ENCODE measurements at places on chromosomes 7 and 10.

GRCh38 chr7:6530626-6531491 lies 20.4 kb downstream of the GRID2IP start:
- no peak for DNase-seq

GRCh38 chr7:72435925-72436480 lies 23.9 kb upstream of the CALN1 start:
- DNase-seq = no peak

DNA sequence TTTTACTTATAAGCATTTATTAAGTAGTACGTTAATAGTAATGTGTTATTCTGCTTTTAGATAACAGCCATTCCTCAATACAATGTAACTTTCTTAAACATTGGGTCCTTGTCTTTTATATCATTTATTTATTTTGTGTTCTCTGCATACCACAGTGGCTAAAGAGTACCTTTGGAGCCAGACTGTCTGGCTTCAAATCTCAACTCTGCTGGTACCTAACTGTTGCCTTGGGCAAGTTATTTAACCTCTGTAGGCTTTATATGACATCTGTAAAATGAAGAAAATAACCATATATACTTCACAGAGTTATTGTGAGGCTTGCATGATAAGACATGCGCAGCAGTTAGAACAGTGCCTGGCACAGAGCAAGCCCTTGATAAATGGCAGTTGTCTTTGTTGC lies 397.6 kb downstream of the MDFIC start:
- DNase-seq = no peak

DNA sequence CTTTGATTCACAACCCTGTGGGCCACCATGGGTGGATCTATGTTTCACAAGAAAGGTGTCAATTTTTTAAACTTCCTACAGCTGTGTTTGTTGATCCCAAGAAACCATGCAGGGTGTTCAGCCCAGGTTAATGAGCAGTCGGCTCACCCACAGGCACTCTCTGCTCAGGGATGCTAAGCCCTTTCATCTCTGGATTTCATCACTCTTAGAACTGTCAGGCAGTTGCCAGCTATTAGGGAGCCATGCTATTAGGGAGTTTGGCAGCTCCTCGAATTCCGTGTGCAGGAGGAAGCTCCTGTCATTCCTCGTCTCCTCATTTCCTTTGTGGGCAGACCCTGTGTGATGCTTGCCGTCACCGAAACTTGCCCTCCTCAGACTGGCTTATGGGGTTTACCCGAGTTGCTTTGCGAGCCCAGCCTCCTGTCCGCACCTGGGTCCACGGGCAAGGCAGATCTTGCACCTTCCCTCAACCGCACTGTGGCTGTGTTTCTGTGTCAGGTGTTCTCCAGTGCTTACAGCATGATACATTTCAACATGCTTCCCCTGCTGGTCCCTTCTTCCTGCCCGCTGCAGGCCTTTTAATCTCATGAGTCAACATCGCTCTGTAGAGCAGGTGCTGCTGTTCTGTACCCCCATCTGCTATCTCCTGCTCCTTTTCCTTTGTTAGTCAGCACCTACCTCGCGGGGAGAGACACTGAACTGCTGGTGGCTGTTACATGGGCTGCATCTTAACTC lies 509.8 kb downstream of the SUGCT start:
- DNase-seq = no peak

DNA sequence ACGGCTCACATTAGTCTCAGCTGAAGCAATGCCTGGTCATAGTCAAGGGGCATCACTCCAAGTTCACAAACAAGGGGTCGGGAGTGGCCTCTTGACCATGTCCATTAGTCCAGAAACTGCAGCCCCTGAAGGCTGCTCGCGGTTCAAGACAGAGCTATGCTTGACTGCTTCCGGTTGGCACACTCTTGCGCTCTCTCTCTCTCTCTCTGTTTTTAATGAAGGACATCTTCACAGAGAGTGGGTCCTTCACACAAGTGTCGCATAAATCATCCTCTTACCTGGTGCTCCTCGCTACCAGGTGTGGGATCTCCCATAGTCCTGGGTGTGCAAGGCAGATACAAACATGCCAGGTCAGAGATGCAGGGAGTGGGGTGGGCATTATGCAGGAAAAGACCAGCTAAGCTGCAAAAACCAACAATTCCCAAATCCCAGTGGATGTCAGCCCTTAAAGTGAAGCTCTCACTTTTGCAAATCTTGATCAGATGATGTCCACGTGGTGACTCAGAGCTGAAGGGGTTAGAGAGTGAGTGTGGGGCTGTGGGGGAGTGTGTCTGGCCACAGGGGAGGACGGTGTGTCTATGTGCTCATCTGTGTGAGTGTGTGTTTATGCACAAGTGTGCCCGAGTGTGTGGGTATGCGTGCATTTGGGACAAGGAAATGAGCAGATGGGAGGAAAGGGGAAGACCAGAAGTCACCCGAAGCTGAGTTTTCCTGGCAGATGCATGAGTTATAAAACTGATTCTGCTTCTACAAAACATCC lies 83.7 kb upstream of the PPP2R2D start:
- no peak for DNase-seq

DNA sequence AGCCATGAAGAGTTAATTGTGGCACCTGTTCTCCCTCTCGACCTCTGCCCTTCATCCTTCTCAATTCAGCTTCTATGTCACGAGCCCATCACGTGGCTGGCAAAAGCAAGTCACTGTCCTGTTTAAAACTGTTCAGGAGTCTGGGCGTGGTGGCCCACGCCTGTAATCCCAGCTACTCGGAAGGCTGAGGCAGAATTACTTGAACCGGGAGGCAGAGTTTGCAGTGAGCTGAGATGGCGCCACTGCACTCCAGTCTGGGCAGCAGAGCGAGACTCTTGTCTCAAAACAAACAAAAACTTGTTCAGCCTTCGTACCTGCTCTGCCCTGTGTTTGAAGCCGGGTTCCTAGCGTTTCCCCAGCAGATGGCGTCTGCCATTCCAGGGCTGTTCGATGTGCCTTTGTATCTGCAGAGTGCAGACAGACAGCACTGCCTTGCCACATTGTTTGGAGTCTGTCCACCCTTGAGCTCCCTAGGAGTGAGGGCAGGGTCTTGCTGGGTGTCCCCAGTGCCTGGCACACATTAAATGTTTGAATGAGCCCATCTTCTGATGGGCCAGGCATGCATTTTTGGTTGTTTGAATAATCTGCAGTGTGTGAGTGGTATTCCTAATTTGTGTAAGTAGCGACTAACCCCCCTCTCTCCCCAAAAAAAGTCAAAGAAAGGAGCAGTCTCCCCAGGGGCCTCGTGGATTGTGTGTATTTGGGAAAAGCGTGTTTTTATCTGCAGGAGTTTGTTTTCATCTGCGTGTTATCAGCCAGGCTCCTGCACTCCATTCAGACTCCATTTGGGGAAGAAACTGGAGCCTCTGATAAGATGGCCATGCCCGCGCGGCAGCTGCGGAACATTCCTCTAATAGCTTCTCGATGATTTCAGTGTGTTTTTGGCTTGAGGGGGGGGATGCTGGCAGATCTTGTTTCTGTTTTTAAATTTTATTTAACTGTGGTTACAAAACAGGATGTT lies 61.2 kb downstream of the DNAJB6 start:
- DNase-seq = no peak

DNA sequence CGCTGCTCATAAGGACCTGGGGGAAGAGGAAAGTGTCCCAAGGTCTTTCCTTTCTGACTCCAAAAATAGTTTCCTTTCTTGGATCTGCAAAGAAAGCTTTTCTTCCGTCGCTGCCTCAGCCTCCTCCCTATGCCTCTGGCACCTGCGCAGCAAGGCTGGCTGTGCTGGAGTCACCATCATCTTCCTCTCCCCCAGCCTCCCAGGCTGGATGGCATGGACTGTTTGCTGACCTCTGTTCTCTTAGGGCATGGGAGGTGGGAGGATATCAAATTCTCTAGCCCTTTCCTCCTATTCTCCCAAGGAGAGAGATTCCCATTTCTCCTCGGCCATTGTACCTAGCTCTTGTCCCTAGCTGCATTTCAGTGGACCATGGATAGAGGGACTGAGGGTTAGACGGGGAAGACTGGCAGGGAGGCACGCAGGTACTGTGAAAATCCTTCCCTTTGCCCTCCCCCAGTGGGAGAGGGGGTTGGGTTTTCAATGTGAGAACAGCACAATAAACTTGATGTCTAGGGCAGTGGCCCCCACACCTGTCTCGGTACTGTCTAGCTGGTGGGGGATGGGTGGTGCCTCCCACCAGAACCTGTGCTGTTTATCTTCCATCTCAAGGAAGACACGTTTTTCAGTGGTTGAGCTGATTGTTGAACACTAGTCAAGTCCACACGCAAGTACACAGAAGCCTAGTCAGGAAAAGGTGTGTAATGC lies 2.6 kb downstream of the PPP1R35 start:
- DNase-seq = no peak

GRCh38 chr7:154620141-154620755 lies 382.7 kb downstream of the PAXIP1 start:
- DNase-seq = no peak

DNA sequence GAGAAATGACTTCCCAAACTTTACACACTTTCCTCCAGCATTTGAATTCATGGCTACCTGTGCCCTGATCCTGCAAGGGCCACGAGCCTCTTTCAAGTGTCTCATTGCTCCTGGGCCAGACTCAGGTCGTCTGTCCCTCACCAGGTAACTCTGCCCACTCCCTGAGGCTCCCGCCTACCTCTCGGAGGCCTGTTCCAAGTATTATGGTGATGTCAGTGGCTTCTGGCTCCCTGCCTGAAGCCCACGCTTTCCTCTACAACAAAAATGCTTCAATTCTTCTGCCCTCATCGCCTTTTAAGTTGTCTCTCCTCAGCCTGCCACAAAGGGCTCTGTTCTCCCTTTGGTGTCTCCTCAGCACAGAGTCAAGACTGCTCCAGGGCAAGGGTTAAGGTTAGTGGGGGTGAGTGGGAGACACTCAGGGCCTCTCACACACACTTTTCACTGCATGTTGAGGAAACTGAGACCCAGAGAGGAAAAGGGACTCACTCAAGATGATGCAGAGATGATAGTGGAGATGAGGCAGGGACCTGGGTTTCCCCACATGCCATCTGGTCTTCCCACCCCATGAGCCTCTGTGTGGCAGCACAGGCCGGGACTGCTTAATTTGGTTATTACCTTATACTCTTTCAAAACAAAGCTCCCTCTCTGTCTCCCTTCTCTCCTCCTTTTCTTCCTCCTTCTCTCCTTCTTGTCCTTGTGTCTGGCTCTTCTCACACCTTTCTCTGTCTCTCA lies 28.3 kb upstream of the EGR2 start:
- no peak for DNase-seq

GRCh38 chr10:43250615-43251418 lies 16.0 kb downstream of the RASGEF1A start:
- no peak for DNase-seq

DNA sequence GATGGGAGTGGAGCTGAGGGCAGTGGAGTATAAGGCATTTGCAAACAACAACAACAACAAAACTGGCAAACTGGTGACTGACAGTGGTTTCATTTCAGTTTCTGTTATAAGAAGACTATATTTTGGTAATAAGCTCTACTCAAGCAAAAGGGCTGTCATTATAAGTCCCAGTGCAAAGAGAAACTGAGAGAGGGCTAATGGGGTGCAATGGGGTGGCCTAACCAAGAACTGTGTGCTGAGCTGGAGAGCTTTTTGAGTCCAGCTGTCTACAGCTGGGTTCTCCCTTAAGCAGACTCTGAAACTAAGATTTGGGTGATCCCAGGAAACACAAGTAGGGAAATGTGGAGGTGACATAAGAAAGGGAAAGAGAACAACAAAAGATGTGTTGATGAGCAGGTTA lies 439.3 kb downstream of the ADRA2A start:
- no peak for DNase-seq

- no peak for DNase-seq
Measured at GRCh38 chr7:129664029-129665012, 52.8 kb downstream of the NRF1 start.

- DNase-seq = no peak
Measured at GRCh38 chr7:48301201-48301600, 129.9 kb downstream of the ABCA13 start.

DNA sequence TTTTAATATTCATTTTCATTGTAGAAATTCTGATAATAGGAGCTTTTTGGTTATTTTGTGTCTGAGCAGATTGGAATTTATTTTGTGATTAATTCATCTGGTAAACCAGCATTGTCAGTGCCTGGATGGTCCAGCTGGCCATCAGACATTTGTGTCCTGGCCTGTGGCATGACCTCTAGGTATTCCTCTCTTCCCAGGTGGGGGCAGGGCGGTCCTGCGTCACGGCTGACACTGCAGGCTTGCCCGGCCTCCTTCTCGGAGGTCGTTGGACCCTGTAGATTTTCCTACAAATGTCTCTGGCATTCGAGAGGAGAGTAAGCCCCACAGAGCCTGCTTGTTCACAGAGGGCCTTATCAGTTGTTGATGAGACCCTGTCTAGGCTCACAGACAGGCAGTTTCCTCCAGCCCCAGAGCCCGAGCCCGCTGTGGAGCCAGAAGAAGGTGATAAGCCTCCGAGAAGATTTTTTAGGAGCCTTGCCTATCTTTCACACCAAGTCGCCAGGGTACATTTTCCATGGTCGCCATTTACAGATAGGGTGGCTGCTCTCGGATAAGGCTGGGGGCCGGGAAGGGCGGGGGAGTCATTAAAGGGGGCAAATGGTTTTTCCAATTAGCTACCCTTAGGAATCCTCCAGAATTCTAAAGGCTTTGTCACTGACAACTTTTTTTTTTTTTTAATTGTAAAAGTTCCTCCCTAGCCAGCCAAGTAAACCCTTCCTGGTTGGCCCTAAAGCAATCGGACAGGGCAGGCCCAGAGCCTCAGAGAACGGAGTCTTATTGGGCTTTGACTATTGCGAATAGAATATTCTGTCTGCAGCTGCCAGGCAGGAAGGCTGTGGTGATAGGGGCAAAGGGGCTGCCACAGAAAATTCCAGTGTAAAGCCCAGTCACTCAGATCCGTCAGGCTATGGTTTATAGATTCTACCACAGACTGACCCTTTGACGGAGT lies 78.1 kb upstream of the TBX20 start:
- DNase-seq = no peak

GRCh38 chr10:14235566-14236195 lies 95.0 kb downstream of the FRMD4A start:
- no peak for DNase-seq

- DNase-seq = no peak
Measured at GRCh38 chr10:6819301-6819700, 239.2 kb upstream of the PRKCQ start.

DNA sequence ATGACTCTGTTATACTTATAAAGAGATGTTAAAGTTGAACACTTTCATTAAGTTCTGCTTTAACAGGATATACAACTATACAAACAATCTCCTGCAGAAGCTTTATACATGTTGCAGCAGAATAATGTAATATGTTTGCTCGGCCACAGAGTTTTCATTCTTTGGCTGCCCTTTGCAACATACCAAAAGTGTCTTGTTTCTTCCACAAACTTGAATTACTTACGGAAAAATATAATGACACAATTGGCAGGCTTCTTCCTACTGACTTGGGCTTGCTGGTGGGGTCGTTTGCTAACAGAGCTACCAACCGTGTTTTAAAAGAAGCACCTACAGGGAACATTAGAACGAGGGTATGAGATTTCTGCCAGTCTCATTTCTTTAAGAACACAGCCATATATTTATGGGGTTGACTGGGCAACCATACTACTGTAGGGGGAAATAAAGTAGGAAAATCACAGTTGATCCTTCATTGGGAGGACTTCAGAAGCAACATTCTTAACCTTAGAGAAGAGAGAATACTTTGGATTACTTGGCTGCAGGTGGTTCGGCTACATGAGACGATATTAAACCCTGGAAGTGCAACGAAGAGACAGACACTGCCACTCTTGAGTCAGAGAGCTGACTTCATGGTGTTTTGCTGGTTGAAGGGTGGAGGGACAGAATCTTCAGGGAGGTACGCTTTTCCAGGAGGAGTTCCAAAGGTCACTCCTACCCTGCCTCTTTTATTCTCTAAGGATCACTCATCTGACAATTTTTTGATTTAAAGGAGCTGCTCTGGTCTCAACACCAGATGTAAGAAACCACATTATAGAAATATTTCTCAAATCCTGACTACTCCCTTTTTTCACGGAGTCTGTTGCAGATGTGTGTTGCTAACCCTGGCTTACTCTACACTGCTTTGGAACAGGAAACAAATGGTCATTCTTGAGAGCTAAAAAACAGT lies 123.9 kb downstream of the SEMA3C start:
- no peak for DNase-seq

All from activated naive CD4-positive, alpha-beta T cell (primary cell).